ENCODE measurements at places on chromosomes 5 and 9.

GRCh38 chr5:120841830-120842229 lies 377.7 kb downstream of the PRR16 start:
- no peak for DNase-seq

DNA sequence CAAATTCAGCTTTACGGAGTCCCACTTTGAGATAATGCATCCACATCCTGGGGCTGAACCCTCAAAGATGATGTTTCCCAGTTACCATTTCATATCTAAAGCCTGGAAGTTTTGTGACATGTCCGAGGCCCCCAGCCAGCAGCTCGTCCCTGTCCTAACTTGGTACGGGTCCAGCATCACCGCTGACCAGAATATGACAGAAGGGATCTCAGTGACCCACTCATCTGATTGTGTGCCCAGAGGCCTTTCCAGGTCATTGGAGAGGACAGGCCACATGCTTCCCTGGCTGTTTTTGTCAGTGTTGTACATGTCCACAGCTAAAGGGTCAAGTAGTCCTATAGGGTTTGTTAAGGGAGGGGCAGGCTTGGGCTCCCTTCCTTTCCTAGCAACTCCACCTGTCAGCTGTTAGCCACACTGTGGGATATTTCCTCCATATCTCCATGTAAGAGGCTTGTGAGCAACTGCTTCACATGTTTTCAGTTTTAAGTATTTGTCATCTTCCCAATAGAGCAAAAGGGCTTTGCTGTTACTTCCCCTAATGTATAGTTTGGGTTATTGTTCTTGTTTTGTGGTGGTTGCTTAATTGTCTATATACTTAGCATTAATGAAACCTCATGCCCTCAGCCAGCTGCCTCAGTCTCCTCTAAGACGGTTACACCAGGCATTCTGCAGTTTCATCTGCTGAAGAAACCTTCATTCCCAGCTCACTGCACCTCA lies 33.4 kb downstream of the SECISBP2 start:
- peak; percentile 45 for DNase-seq

- DNase-seq: no peak
Observed at GRCh38 chr5:113038714-113039113, 62.1 kb downstream of the DCP2 start.

DNA sequence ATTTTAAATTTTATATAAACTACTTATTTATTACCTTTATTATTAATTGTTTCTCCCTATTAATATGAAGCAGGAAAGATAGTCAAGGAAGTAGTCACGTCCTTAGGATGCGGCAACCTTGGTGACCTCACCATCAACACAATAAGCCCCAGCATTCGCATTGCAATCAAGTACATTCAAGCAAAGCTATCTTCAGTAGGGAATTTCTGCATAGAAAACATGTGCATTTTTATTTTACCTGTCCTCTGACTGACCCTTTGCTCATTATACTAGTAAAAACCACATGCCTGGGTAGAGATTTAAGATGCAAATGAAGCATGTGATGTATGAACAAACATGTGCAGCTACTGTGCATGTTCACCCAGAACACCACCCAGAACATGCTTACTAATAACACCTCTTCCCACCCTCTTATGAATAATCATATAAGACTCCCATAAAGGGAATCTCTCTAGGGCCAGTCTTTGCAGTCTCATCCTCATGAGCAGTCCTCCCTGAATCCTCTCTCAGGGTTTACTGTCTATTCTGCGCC lies 869.6 kb downstream of the TAF11L14 start:
- DNase-seq: no peak

GRCh38 chr9:2657427-2657826 lies 35.8 kb downstream of the VLDLR start:
- peak; percentile 12 for DNase-seq

DNA sequence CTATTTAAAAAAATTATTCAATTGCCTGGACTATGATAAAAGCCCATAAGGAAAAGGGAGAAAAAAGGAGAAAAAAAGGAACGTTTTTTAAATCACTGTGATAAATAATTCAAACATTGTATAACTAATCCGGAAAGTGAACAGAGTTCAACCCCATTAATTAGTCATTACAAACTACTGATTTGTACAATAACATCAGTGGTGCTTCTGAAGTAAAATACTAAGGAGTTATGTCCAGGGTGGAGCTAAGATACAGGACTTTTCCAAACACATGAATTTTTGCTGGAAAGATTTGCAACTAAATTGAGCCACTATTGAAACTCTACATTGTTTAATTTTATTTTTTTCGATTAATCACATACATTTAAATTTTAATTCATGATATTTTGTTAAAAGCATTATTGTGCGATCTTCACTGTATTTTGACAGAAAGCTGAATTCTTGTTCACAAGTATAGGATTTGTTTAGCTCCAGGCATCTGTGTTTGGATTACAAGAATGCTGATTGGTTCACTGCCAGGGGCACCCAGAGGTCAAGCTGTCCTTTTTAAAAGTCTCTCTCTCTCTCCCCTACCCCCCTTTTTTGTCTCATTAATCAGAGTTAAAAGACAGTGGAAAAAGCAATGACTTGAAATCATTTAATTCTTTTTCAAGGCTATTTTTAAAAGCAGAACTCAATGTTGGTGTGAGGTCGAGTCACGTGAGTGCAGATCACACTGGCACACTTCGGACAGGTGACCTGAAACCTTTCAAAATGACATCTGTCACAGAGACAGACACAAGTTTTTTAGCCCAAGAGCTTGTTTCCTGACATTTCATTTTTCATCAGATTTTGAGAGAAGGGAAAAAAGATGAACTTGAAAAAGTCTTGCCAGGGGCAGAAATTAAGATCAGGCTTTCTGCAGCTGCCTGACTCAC lies 387.3 kb downstream of the NR2F1-AS1 start:
- no peak for DNase-seq

GRCh38 chr5:14948383-14948782 lies 76.8 kb upstream of the ANKH start:
- no peak for DNase-seq

DNA sequence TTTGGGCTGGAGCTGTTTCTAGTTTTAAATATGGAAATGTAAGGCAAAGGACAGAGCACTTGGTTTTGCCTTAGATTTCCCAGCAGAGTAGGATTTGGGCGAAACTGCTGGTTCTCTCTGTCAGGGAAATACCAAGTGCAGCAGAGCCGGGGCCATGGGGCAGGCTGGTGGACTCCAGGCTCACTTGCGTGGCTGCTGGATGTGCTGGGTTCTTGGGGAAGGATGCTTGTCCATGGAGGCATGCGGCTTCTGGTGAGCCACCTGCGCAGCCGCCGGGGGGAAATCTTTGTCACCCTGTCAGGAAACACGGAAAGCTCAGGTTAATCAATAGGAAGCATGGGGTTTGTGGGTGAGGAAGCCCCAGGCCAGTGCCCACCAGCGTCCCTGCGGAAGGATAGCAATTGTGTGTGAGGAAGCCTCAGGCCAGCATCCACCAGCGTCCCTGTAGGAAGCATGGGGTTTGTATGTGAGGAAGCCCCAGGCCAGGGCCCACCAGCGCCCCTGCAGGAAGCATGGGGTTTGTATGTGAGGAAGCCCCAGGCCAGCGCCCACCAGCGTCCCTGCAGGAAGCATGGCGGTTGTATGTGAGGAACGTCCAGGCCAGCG lies 80.1 kb downstream of the DAP start:
- DNase-seq: no peak

GRCh38 chr9:437574-438001 lies 222.9 kb downstream of the DOCK8 start:
- DNase-seq: no peak

GRCh38 chr5:80656425-80656824 lies 1.6 kb upstream of the DHFR start:
- DNase-seq: no peak

DNA sequence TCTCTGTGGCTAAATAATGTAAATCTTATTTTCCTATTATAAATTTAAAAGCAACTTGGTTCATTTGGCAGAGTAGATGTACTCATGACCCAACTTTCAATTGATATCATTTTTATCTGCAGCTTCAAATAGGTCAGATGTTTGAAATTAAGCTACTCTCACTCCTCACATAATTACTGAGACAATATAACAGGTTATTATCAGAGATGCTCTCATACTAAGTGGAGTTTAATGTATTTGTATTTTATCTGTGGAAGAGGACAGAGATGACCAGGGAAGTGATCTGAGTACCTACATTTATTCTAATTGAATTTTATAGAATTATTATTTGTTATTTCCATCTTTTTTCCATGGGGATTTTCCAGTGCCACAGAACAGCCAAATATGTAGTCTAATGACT lies 177.4 kb upstream of the PRLR start:
- no peak for DNase-seq

DNA sequence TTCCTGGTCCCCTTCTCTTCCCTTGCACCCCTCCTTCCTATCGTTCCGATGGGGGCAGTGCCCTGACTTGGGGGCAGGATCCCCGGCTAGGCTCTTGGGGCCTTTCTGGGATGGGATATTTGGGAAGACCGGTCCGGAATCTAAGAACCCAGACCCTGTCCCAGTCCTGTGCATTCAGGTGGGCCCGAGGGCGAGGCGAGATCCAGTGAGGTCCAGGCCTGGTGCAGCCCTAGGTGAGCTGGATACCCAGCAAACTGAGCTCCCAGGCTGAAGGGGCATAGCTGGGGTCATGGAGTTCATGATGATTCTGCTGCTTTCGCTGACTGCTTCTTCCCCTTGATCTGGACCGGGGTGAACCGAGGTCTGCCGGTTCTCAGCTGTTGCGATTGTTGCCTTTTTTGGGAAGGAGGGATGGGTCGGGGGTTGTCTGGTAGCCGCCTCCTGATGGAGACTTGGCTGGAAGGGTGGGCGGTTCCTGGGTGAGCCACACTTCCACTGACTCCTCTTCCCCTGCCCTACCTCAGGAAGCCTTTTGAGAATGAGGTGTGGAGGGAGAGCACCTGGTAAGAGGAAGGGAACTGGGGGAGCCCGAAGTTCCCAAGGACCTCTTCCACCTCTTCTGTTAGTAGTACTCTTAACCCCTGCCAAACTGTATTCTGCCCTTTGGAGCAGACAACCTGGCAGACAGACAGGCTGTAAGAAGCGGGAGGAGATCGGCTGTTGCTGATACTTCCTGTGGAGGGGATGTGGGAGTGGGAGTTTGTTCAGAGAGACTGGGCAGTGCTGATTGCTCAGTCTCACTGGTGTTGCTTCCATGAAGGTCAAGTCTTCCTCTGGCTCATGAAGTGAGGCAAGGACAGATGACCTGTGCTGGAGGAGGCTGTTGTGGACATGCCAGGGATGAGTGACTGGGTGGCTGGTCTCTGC lies 1.0 kb downstream of the LRRC8A start:
- peak; percentile 41 for DNase-seq

DNA sequence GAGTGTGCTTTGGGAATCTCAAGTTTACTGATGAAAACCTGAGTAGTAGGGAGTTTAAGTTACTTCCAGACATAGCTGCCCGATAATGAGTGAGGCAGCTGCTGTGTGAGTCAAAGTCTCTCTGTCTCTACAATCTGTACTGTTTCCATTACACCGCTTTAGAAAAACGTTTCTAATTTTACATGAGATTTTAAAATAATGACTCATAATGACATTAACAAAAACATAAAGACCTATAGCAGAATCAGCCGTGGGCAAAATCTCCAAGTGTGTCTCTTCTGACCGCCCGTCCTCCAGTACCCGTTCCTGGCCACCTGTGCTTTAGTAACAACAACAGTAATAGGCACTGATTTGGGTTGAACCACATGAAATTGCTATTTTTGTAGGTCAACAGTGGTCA lies 69.6 kb upstream of the PRRC1 start:
- DNase-seq: no peak

DNA sequence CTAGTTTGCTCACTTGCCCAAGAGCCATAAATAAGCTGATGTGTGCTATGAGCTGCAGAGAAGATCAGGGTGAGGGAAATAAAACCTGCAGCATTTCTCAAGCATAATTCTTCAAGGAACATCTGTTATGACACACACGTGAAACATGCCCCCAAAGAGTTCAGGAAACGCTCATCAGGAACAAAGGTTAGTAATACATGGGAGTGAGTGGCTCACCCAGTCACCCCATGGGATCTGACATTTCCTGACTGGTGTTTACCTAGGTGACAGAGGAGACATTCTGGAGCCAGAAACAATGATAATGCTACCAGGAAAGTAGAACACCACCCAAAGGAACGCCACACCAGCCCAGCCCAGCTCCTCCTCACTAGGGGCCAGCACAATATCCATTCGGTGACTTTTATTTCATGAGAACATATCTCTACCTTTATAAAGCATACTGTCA lies 66.0 kb downstream of the FRMD3 start:
- peak; percentile 65 for DNase-seq

DNA sequence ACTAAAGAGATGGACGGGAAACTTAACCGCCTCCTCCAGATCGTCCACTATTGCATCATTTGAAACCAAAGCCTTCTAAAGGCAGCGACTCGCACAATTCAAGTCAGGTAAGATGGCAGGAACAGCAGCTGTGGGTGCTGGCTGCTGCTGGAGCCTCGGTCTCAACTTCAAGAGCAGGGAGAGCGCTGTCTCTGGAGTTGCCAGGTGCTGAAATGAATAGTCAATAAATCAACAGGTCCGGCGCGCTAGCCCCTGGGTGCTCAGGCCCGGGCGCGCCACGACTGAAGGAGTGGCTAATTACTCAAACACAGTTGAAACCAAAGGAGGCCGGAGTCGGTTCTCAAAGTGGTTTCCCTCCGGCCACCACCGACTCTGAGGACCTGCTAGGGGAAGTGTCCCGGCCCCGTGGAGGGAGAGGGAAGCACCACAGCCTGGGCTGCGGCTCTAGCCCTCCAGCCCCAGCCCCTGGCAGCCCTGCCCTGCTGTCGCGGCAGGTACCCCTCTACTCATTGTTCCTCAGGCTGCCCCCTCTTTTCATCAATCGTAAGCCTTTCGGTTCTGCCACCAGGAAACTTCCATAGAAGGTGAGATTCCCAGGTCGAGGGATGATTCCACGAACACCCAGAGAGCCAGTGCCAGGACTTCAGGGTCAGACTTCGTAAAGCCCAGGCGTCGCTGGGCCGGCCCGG lies 804 bp downstream of the TTC39B start:
- peak; percentile 45 for DNase-seq

DNA sequence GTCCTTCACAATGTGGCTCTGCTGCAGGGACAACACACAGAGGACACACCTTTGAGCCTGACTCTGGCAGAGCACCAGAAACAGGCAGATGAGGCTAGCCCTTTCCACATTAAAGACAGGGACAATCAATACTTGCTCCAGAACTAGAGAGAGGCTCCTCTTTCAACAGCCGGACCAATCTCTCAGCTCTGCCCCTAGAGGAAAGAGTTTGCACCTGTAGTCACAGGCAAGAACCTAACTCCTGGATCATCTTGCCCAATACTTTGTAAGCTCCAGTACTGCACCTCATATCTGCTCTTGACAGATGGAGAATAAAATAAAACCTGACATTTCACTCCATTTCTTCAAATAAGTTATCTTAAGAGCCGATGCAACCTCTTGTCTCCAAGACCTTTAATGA lies 52.1 kb downstream of the EPB41L4A start:
- no peak for DNase-seq

DNA sequence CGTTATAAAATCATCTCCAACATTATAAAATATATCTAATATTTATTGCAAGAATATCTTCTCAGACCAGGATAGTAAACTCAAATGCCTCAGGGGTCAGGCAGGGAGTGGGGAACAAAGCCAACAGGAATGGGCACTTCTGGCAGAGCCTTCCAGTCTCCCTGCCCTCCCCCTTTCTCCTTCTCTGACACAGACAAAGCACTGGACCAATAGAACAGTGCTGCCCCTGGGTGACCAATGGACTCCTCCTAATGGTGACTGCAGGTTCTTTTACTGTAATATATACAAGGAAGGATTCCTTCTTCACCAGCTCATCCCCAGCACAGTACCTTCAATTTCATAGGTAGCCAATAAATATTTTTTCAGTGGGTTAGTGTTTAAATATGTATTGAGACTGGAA lies 31.1 kb upstream of the MAMDC2 start:
- DNase-seq: no peak

GRCh38 chr5:148685520-148686134 lies 31.3 kb upstream of the HTR4 start:
- DNase-seq: no peak
